GM20000 (cell line): ENCODE measurements at places on chromosomes 11 and 22.

- DNase-seq: no peak
These were observed 19.2 kb downstream of the MRGPRX3 start for GRCh38 chr11:18151581-18151980.

DNA sequence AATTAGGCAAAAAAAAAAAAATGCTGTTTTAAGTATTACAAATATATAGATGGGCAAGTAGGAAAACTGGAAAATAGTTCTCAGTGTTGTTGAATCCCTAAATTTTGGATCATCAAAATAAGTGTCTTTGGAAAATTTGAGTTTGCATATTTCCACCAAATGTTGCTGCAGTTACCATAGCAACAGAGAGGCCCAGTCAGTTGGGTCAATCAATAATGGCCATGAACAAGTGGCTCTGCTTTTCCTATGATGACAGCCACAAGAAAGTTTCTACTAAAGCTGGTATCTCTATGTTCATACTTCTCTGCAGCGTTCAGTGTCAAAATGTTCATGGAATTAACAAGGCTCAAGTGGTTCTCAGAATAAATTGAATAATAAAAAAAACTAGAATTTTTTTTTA lies 79.1 kb downstream of the SERGEF start:
- DNase-seq: no peak

- no peak for DNase-seq
These were observed 61.6 kb downstream of the DSCAML1 start for GRCh38 chr11:117735350-117735977.

GRCh38 chr11:36591433-36591832 lies 2.9 kb upstream of the IFTAP start:
- DNase-seq: no peak

DNA sequence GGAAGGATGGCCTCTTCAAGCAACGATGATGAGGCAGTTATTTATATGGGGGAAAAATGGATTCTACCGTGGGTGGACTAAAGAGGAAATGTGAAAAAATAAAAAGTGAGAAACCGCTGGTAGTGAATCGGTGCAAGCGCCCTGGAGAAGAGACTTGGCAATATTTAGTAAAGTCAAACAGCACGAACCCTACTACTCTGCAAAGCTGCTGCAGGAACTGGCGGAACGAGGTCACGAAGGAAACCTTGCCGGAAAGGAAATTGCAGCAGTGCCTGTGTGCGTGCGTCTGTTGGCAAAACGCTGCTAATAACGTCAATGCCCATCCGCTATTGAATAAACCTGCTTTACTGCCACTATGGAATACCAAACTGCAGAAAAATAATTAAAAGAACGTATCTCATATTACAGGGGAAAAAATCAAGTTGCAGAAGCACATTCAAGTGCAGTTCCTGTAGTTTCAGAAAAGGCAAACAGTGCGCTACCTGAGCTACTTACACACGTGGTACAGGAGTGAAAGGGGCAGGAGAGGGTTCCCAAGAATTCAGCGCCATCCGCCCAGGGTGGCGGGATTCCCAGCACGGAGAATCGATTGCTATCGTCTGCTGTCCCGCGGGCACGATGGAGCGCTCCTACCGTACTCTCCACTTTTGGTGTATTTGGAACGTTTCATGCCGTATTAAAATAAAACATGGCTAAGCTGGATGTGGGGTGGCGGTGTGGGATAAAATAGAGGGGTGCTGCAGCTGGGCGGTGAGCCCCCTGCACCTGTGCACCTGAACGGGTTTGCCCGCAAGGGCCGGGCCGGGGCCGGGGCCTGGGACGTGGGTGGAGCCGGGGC lies 585 bp upstream of the NADSYN1 start:
- DNase-seq: no peak

GRCh38 chr11:68012843-68013610 lies 2.9 kb downstream of the ALDH3B1 start:
- DNase-seq: no peak

DNA sequence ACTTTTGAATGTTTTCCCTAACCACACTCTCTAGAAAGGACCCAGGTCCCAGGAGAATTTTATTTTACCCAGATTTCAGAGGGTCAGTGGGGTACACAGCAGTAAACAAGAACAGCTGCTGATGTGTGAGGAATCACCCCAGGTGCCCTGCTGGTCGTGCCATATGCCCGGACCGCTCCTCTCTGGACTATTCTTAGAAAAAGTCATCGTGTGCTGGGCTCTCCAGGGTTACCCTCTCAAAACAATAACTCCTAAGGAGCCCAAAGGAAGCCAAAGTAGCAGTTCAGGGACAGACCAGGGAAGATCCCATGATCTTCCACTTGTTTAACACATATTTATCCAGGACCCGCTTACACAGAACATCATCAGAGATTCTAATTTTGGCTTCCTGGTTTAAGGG lies 29.7 kb downstream of the LRP4 start:
- DNase-seq: no peak

DNA sequence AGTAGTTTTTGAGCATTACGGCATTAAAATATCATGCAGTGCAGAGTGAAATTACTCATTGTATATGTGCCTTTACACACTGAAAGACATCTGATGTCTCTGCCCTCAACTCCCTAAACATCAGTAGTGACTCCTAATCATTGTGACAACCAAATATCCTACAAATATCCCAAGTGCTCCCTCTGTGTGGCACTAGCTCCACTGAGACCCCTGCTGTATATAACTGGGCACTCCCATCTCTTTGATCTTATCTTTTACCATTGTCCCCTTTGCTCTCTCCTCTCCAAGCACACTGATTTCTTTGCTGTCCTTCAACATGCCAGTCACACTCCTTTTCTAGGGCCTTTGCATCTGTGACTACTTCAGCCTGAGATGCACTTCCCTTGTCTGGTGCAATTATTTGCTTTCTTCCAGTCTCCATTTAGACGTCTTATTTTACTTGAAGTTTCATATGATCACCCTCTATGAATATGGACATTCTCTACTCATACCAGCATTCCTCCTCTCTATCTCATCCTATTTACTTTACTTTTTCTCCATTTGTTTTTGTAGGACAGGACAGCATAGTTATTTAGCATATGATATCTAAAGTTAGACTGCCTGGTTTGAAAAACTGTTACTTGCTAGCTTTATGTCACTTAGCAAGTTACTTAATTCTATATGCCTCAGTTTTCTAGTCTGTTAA lies 2.4 kb downstream of the SLC5A12 start:
- no peak for DNase-seq

DNA sequence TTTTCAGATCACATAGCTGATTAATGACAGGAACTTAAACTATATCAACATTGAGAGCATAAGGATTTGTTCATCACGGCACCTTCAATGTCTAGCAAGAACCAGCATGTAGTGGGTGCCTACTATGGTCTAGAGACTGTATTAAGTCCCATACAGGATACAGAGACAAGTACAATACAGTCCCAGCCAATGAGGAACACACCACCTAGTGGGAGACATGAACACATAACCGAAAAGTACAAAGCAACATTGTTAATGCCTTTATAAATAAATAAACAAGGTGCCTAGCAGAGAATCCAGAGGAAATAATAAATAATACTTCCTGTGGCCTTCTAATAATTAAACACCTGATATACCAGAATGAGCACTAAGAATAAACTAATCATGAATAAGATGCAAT lies 87.7 kb upstream of the OPCML start:
- DNase-seq: peak; percentile 13

DNA sequence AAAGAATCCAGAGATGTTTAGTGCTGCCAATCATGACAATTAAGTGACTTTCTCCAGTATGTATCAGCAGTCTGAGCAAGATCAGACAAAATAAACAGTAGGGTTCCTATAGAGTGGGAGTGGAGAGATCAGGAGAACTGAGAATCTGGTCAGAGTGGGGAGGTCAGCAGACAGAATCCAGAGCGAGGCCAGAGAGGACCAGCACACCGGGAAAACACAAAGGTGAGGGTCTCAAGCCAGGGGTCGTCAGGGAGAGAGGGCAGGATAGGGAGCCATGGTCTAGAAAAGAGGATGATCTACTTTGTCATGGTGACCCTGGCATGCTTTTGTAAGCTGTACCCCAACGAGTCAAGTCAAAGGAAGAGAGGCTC lies 39.2 kb downstream of the MAPK1 start:
- DNase-seq: no peak

GRCh38 chr22:36077271-36077670 lies 48.6 kb upstream of the RBFOX2 start:
- no peak for DNase-seq

- no peak for DNase-seq
These were observed 31.3 kb downstream of the LRRC10B start for GRCh38 chr11:61539831-61540357.

DNA sequence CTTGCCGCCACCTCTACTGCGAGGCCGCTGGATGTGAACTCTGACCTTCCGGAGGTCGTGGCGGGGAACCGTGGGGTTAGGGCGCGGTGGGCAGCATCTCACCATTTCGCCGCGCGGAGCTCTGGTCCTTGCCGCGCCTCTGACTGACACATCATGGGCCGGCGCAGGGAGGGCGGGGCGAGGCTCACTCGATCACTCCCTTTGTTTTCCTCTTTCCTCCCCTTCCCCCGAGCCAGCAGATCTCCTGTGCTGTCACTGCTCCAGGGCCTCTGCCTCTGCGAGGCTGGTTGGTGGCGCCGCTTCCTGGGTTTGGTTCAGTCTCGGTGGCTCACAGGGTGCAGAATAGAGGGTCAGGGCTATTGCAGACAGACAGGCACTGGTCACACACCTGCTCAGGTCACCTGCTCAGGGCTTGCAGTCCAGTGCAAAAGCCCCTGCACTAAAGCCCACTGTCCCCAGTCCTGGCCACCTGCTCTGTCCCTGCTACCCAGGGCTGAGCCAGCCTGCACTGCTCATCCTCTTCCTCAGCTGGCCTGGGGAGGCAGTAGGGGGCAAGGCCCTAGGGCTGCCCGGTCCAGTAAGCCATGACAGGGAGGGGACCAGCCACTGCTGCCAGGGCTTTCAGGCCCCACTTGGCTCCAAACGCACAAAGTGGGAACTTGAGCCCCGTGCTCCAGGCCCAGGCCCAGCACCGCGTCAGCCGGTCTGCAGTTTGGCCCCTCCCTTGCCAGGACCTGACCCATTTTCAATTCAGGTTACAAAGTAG lies 36.2 kb downstream of the PISD start:
- no peak for DNase-seq

DNA sequence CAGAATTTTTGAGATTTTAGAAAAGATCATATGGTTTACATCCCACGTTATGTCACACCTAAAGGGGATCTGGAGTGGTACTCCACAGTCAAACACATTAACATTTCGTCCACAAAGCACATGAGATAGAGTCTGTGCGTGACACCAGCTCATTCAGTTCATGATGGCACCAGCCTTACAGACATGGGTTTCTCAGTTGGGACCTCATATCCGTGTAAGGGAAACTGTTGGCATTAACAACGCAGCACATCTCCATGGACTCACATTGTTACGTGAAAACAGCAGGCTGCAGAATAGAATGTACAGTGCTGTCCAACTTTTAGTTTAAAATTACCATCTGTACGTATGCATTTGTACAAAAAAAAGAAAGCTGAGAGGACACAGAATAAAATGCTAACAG lies 14.0 kb downstream of the RIC8A start:
- DNase-seq: no peak

GRCh38 chr11:46745995-46746394 lies 27.0 kb downstream of the F2 start:
- DNase-seq: no peak

- no peak for DNase-seq
These were observed 118.1 kb downstream of the MPPED1 start for GRCh38 chr22:43529934-43530333.

GRCh38 chr11:1051356-1052132 lies 15.0 kb upstream of the MUC6 start:
- DNase-seq: no peak

DNA sequence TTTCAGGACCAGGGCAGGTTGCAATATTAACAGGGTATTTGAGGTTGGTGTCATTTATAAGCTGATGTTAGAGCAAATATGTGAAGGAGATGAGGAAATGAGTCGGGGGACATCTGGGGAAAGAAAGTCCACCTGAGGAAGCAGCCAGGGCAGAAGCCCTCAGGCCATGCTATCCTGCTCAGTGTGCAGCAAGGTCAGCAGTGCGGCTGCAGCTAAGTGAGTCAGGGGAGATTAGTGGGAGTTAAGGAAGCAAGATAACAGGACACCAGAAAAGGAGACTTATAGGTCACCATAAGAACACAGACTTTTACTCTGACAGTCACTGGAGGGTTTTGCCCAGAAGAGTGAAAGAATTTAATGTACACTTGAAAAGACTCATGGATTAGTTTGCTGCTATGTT lies 468.9 kb downstream of the NTM start:
- no peak for DNase-seq

DNA sequence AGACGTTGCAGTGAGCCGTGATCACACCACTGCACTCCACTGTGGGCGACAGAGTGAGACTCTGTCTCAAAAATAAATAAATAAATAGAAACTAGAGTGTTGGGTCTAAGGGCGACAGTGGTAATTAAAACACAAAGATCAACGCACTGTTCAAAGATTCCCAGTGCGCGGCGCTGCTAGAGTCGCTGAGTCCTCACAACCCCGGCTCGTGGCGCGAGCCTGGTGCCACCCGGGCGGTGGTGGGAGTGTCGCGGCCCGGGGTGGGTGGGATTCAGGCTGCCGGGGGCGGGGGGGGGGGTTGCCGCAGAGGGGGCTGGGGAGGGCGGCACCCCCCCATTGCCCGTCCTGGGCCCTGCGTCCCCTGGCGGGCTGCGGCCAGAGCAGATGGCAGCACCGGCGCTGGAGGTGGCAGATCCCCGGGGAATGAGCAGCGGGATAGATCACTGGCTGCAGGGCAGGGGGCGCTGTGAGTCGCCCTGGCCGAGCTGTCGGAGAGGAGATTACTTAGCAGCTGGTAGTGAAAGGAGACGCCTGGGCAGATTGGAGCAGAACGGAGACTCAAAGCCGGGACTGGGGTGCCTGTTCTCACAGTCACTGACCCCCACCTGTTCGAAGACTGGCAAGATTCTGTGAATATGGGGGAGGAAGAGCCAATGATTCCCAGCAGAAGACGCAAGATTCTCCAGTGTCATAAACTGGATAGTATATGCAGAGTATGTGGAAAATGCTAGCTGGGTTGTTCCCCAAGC lies 30.2 kb upstream of the APOBEC3A start:
- DNase-seq: peak; percentile 77

GRCh38 chr11:128941573-128942271 lies 949 bp downstream of the TP53AIP1 start:
- DNase-seq: no peak

DNA sequence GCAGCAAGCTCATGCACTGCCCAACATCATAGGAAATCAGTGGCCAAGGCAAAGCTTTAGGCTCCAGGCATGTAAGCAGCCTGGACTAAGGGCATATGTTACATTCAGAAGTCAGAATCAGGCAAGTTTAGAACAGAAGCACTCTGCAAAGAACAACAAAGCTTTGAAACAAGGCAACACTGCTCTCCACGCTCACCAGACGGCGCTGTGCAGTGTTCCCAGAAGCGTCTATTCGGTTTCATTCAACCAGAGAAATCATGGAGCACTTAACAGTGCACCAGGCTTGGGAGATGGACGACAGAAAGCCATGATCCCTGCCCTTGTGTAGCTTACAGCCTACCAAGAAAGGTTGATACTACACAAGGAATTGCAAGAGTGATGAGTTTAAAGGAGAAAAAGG lies 555.8 kb downstream of the BUD13 start:
- peak; percentile 25 for DNase-seq

- DNase-seq: no peak
These were observed 24.5 kb downstream of the MMP20 start for GRCh38 chr11:102600666-102601065.

GRCh38 chr11:28961726-28962125 lies 853.5 kb downstream of the METTL15 start:
- no peak for DNase-seq

- DNase-seq: no peak
These were observed 64.5 kb upstream of the B3GAT1 start for GRCh38 chr11:134476435-134477021.

- DNase-seq: no peak
These were observed 6.8 kb downstream of the LRRC75B start for GRCh38 chr22:24585927-24586546.
